ENCODE measurements at places on chromosomes 7 and 10.

DNA sequence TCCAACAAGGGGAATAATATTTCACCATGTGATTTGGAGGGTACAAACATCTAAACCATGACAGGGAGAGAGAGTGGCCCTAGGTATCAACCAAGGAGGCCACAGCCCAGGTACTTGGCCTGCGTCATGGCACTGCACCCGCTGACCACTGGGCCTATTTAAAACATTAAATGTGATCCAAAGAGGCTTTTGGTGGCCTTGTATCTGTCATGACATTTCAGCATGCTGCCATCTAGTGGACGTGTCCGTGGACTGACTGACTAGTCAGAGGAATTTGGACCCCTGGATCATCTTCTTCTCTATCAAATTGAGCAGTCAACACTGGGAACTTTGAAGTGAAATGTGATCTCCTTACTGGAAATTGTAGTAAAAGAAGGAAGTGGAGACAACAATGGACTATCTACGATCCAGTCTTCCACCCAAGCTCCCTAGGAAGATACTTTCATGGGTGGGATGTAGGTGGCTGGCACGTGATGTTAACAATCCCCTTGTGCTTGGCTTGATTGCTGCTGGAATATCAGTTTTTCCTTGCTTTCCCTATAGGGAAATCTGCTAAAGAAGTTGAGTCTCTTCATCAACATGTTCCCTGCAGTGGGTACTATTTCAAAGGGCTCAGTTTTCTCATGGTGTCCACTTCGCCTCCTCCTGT is 24.6 kb upstream of the ITGA8 start:
- DNase-seq: no peak

DNA sequence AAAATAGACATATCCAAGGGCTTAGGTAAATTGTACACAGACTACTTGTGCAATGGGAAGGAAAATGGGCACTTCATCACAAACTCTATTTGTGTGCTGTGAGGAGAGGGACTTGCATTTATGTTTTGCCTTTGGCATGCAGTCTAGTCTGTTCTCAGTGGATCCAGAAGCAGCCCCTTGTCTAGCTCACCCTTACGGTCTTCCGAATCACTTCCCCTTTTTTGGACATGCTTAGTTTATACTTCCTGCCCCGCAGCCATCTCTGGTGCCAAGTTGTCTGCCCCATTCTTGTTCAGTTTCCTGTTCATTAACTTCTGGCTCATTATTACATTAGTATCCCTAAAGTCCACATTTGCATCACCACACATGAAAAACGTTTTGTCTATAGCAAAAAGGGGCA is 161.6 kb downstream of the NRCAM start:
- no peak for DNase-seq

- DNase-seq: no peak
Measured at GRCh38 chr7:116232350-116232749, 22.0 kb downstream of the TES start.

DNA sequence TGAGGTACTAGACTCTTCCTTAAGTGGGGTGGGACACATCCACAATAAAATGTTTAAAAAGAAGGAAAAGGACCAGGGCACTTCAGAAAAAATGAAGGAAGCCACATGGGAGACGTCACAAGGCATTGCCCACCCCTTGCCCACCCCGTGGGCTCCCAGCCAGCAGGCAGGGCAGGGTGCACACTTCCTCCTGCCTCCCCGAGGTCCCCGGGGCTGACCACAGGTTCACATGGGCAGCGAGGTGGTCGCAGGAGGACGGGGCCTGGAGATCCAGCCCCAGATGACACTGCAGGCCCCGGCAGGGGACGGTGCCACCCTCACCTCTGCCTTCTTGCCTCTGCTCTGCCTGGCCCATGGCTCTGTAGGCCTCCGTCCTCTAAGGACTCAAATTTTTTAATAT is 45.6 kb downstream of the PWWP2B start:
- DNase-seq: no peak

GRCh38 chr10:23324351-23324750 is 20.2 kb downstream of the C10orf67 start:
- no peak for DNase-seq

DNA sequence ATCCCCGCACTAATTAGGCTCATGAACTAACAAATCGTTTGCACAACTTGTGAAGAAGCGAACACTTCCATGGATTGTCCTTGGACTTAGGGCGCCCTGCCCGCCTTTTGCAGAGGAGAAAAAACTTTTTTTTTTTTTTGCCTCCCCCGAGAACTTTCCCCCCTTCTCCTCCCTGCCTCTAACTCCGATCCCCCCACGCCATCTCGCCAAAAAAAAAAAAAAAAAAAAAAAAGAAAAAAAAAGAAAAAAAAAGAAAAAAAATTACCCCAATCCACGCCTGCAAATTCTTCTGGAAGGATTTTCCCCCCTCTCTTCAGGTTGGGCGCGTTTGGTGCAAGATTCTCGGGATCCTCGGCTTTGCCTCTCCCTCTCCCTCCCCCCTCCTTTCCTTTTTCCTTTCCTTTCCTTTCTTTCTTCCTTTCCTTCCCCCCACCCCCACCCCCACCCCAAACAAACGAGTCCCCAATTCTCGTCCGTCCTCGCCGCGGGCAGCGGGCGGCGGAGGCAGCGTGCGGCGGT is at the start of gene EMX2:
TSS of gene EMX2 (plus strand) at position 41 of the 519 bp plus-strand sequence. CDS start 522 bp downstream, outside the sequence.
- no peak for DNase-seq

- DNase-seq: no peak
Measured at GRCh38 chr7:73555411-73555982, 2.0 kb downstream of the BCL7B start.

- no peak for DNase-seq
Measured at GRCh38 chr7:128081808-128082207, 50.6 kb upstream of the LRRC4 start.

DNA sequence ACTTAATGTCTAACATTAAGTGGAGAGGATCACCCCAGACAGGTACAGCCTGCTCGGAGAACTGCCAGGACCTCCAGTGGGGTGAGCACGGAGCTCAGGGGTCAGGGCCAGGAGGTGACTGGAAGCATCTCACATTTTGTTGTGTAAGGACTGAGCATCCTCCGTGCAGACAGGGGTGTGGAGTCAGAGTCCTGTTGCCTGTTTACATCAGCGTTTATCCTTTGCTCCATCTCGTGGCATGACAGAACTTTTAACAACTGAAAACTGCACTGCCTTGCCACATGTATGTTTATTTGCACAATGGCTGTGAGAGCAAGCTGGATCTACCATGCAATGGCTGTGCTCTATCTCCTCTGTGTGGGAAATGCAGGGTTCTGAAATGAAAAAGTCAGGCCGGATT is 175.4 kb upstream of the AKR1E2 start:
- no peak for DNase-seq

GRCh38 chr10:20993389-20993788 is 96.3 kb upstream of the NEBL start:
- DNase-seq: no peak

DNA sequence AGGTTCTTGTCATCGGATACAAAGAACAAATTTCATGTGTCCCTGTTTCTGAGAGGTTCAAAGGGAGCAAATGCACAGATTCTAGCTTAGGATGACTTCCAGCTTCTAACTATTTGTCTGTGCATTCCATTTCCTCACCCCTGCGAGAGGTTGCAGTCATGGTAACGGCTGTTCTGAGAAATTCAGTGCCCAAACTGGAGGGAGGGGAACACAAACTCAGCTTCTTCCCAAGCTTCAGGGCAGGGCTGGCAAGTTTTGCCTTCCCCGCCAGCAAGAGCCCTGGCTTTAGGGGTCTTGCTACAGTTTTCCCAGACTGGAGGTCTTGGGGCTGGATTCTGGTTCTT is 11.1 kb downstream of the FAS start:
- no peak for DNase-seq

DNA sequence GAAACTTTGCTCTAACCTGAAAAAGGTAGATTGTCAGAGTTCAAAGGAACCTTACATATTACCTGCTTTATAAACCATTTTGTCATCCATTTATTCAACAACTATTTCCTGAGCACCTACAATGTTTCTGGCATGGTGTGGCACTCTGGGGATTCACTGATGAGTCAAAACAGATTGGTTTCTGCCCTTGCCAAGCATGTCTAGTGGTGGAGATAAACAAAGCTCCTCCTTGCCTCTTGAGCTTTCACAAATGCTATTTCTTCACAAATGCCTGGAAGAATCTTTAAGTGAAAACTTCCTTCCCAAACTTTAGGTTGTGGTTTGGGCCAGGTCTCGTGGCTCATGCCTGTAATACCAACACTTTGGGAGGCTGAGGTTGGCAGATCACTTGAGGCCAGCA is 85.1 kb upstream of the RELN start:
- no peak for DNase-seq

- no peak for DNase-seq
Measured at GRCh38 chr7:87876869-87877234, 559 bp downstream of the DBF4 start.

GRCh38 chr7:22117222-22117621 is 171.5 kb upstream of the CDCA7L start:
- DNase-seq: no peak

DNA sequence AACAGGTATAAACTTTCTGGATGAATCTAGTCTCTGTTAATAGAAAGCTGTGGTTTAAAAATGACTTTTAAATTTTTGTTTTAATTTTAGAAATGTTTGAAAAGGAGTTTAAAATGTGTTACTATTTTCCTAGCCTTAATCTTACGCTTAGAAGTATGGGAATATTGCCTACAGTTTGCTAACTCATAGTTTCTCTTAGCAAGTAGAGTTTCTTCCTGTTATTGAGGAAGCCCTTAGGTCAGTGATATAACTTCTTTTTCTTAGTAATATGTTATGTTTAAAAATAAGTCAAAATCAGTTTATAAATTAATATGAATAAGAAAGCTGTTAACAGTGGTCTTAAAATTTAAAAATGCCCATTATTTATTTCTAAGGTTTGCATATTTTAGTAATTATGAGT is 3.1 kb downstream of the STARD3NL start:
- DNase-seq: no peak

DNA sequence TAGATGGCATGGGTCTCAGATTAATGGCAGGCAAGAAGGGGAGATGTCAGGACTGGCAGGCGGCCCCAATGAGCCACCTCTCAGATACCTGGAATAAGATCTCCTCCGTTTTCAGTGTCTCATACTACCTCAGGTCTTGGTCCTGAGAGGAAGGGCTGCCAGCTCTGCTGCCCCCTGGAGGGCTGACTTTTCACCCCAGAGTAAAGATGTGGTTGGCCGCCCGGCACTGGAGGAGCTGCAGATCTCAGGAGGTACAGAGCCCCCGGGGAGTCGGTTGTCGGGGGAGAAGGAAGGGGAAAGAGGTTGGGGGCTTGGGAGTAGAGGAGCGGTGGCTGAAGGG is 642 bp upstream of the COL13A1 start:
- no peak for DNase-seq

DNA sequence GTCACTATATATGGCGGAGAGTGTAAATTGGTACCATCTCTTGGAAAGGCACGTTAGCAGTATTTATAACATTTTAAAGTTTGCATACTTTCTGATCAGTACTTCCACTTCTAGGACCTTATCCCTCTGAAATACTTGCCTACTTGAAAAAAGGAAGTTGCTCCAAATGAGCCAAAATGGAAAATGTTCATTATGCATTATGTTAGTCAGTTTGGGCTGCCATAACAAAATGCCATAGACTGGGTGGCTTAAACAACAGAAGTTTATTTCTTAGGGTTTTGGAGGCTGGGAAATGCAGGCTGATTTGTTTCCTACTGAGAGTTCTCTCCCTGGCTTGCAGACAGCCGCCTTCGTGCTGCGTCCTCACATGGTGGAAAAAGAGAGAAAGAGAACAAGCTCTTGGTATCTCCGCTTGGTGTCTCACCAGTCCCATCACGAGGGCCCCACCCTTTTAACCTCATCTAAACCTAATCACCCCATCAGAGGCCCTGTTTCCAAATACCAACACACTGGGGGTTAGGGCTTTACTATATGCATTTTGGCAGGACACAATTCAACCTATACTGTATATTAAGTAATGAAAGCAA is 6.9 kb downstream of the SNX10 start:
- no peak for DNase-seq

GRCh38 chr10:19659920-19660655 is 156.1 kb upstream of the PLXDC2 start:
- no peak for DNase-seq

DNA sequence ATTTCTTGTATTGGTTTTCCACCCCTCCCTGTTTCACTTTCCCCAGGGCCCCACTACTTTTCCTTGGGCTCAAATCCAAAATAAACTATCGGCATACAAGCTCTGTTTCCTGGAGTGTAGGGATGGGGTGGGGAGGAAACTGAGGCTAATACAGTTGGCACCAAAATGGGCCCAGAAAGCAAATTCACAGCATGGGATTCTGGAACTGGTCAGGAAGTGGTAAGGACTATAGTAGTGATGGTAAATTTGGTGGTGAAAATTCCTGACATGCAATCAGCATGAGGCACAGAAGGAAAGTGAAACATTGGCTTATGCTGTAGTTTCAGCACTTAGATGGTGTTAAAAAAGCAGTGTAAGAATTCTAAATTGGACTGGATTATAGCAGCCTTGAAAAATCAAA is 8.7 kb upstream of the SAMD9L start:
- DNase-seq: no peak

DNA sequence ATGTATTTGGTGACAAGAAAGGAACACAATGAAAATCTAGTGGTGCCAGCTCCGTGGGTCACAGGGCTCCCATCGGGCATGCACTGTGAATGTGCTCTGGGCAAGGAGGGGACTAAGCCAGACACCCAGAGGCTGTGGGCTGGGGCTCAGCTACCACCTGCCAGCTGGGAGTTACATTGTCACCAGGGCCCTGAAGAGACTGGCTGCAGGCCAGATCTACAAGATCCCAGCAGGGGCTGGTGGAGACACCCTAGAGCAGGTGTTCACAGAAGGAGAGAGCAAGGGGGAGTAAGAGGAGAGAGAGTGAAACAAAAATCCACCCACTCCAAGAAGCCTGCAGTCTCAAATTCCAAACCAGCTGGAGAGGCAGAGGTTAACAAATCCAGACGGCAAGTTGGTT is 116.6 kb upstream of the ADCY1 start:
- no peak for DNase-seq

- DNase-seq: no peak
Measured at GRCh38 chr10:49650724-49651034, 28.8 kb upstream of the C10orf53 start.

DNA sequence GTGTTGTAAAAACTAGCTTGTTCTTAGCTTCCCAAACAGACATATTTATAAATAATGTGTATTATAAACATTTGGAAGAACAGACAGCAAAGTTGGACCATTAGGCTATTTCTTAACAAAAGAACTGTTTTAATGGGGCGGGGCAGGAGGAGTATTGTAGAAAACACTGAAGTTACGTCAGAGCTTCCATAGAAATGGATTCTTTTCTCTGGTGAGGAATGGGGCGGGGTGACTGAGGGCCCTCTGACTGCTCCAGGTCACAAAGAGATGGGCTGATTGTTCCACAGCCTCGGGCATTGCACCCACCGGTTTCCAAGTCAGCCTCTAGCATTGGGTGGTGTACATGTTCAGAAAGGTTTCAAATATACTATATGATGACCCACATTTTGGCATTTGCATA is 36.8 kb upstream of the ADAM12 start:
- DNase-seq: no peak
